ENCODE measurements at places on chromosomes 11 and 22.

GRCh38 chr11:31479066-31479465 is 30.4 kb downstream of the IMMP1L start:
- no peak for DNase-seq

GRCh38 chr22:50343541-50343935 is 411 bp downstream of the PPP6R2 start:
- DNase-seq = no peak

DNA sequence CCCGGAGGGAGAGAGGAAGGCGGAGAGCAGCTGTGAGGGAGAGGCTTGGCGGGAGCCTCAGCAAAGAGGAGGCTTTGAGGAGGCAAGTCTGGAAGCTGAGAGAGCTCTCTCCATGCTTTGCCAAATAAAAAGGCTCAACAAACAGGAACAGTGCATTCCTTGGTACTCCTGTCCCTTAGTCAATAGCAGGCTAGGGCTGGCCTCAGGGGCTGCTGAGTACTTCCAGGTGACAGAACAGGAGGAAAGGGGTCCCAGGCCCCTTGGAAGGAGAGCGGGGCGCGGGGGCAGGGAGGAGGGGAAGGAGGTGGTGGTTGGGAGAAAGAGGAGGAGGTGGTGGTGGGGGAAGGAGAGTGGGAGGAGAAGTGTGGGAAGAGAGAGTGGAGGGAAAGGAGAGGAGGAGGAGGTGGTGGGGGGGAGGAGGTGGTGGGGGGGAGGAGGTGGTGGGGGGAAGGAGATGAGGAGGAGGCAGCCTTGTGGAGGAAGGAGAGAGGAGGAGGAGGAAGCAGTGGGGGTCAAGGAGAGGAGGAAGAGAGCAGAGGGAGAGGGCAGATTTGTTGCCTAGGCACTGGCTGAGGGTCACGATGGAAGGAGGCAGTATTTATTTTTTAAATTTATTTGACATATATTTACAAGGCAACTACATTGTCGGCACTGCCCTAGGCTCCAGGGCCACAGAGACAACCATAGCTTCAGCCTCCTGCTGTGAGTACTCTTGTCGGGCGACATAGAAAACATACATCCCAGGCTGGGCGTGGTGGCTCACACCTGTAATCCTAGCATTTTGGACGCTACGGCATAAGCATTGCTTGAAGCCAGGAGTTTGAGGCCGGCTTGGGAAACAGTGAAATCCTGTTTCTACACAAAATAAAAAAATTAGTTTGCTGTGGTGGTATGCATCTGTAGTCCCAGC is 74.2 kb upstream of the ZBED5 start:
- no peak for DNase-seq

DNA sequence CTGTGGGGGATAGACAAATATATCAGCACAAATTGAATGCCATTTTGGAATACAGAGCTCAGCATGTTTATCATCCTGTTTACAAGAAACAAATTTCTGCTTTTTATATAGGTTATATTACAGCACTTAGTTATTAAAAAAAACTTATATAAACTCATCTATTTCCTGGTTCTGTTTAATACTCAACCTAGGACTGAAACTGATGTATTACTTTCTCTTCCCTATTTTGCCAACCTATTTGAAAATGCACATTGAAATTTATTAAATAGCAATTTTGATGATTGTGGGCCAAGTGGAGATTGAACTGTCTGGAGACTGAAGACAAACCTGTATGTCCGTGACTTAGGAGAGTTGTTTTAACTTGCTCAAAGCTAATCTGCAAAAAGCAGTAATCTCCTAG is 288.3 kb upstream of the ANO3 start:
- no peak for DNase-seq

GRCh38 chr22:33315954-33316353 is 257.8 kb upstream of the SYN3 start:
- DNase-seq = no peak

DNA sequence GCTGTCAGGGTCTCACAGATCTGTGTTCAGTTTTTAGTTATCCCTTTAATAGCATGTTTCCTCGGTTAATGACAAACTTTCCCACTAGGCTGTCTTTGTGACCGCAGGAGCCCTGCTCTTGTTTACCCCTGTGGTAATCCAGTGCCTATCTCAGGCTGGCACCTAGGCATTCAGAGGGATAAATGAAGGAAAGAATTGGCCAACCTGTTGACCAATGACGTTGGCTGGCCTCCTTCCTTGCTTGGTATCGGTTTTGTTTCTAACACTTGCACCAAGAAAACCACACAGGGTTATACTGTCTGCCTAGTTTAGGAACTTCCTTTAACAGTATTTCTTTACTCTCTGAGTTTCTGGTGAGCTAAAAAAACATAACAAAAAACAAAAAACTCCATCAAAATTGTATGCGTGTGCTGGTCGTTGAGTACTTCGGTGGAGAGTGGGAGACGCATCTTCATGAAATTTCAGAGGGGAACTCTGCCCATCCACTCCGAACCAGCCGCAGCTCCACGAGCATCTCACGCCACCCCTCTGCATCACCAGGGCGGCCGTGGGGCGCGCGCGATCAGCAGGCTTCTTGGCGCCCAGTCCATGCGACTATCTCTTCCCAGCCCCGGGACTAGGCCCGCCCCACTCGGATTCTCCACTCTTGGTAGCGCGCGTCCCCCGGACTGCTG is 563 bp upstream of the ENDOD1 start:
- no peak for DNase-seq

DNA sequence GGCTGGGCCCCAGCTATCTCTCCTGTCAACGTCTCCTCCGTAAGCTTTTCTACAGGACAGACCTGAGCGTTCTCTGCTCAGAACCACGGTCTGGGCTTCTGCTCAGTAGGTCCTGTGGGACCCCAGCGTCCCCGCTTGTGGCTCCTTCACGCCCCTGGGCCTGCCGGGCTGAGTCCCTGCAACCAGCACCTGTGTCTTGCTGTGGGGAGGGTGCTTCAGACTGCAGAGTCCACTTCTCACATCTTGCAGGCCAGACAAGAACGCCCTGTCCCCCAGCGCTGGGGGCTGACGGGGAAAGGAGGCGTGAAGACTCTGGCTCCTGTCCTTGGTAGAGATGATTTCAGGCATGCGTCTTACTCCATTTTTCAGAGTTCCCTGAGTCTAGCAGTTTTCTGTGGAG is 1480.8 kb downstream of the BRD1 start:
- DNase-seq = no peak

DNA sequence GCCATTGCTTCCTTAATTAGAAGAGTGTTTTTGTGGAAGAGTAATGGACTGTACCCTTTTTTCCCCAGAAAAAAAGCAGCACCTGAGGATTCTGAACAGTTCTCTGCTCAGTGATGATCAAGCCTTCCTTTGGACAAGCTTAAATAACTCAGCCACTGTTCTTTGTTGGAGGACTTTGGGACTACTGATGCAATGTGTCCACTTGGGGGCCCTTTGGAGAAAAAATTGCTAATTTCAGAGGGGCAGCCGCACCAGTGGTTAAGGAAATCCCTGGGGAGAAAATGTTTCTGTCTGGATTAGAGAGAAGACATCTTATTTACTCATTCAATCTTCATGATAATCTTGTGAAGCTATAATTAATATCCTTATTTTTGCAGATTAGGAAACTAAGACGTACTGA is 5.3 kb upstream of the KMT2A start:
- no peak for DNase-seq

DNA sequence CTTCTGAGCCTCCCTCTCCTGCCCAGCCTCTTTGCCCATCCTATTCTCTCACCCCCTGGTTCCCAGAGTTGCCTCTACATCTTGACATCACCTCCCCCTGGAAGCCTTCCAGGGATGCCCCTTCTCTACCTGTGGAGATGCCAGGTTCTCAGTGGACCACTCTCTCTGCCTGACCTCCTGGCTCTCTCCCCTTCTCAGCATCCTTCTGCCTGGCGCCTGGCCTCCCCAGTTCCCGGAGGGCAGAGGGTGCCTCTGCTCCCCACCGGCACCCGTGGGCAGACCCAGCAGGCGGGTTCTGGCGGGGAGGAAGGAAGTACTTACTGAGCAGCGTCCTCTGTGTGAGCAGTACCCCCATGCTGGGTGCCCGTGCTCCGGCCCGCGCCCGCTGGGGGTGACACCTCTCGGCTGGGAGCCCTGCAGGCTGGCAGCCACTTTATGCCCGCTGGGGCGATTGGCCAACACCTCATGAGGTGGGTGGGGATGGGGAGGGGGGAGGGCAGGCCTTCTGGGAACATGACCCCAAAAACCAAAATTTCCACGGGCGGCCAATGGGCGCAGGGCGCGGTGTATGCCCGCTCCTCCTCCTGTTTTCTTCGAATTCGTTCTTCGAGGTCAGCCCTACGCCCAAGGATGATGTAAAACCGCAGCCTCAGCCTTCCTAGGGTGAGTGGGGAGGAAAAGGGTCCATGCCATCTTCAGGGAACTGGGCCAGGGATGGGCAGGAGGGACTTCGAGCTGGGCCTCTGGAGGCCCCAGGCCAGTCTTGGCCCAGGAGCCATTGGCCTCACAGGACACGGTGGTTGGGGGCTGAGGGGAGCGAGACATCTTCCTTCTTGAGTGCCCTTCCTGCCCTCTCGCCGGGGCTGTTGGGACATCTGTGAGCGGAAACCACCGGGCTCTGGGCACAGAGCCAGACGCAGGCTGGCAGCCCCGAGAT is at the start of gene OSM:
Gene OSM, minus strand, starts transcription at position 407 of the 937 bp plus-strand sequence. Its CDS starts 52 bp downstream, at position 355.
- no peak for DNase-seq

GRCh38 chr22:39216143-39216490 is 28.7 kb downstream of the PDGFB start:
- no peak for DNase-seq

All from fibroblast of gingiva (primary cell).